ENCODE measurements at places on chromosomes 5 and 9.
A peak's percentile ranks its signal among the peaks of the same experiment; 100 is the strongest.

DNA sequence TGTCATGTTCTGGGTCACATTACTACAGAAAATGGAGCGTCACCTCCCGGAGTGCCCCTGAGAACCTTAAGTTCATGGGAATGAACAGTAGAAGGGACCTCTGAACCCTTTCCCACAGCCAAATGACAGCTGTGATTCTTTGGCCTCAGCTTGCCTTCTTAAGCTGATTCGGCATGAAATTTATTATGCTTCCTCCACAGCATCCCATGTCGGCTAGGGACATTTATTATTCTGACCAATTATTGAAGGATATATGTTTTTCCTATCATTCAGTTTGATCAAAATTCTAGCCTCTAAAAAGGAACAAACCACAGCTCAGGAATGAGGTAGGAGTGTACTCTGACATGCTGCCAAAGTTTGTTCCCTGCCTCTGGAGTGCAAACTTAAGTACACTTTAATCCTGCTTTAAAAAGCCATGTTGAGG lies 440.6 kb downstream of the CETN3 start:
- DNase-seq: peak; percentile 72

GRCh38 chr9:137310189-137311052 lies 8.3 kb upstream of the NRARP start:
- DNase-seq: no peak

DNA sequence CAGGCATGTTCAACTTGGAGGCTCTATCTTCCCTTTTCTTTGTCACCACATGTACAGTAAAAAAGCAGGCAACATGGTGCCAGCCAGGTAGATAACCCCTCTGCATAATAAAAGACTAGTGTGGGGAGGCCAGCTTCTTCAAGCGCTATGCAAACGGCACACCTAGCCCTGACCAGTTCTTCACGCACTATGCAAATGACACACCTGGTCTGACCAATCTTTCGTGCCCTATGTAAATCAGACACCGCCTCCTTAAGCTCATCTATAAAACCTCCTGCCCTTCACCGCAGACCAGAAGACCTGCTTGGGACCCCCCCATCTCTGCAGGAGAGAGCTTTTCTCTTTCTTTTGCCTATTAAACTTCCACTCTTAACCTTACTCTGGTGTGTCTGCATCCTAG lies 28.1 kb upstream of the UGCG start:
- DNase-seq: no peak

DNA sequence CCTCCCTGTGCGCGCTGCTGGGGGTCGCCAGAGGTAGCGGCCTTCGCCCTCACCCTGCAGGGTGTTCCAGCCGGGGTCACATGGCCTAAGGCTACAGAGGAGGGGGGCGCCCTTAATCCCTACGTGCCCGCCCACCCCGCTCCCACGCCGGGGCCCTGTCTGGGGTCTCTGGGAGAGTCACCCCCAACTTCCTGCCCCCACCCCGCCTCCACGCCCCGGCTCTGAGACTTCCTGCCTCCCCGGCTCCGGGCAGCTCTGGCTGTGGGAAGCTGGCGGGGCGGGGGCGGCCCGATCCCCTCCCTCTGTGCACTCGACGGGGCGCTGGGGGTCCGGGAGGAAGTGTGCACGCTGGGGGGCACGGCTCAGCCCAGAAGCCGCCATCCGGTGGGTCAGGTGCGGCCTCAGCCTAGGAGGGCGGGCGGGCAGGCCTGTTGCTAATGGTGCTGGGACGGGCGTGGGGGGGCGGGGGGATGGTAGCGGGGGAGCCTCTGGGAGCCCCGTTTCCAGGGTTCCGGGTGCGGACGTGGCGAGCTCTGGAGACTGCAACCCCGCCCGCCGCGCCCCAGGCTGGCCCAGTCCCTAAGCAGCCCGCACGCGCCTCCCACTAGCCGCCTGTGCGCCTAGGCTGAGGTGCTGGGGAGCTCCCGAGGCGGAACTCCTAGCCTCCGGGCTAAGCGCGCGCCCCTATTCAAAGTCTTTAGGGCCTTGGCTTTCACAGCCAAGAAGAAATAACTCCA lies 61.6 kb downstream of the CXXC5 start:
- DNase-seq: peak; percentile 28

DNA sequence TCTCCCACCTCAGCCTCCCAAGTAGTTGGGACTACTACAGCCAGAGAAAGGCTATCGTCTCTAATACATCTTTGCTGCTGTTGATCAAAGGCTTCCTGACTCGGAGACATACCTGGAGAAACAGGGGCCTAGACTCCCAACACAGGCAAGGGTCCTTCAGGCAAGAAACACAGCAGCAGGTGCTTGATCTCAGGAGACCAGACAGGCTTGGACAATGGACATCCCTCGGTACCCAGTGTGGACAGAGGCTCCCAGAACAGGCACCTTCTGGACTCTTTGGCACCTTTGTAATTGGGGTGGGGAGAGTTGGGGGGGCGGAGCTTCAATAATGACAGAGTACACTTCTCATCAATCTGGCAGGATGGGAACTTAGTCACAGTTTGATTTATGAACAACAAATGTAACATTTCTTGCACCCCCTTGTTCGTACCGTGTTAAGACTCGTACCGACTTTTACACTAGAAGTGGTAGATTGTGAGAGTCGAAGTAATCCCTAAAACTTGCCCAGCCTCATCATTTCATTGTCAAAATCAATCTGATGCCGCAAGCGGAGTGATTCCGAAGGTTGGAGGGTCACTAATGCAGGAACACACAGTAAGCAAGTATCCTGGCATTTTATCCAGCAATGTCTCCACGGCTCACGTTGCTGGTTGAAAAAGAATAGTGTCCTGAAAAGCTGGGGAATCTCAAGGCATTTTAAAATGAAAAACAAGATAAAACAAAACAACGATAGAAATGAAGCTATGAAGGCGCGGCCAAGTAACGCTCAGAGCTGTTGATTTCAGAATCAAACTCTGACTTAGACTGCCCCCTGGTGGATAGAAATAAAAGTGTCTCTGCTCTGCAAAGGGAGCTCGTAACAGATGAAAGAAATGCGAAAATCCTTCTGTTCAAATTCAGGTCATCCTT lies 46.4 kb upstream of the STK32A start:
- DNase-seq: peak; percentile 69

GRCh38 chr5:120354126-120354525 lies 110.0 kb upstream of the PRR16 start:
- DNase-seq: no peak

- DNase-seq: no peak
These were observed 63.5 kb downstream of the HMCN2 start for GRCh38 chr9:130329061-130329460.

DNA sequence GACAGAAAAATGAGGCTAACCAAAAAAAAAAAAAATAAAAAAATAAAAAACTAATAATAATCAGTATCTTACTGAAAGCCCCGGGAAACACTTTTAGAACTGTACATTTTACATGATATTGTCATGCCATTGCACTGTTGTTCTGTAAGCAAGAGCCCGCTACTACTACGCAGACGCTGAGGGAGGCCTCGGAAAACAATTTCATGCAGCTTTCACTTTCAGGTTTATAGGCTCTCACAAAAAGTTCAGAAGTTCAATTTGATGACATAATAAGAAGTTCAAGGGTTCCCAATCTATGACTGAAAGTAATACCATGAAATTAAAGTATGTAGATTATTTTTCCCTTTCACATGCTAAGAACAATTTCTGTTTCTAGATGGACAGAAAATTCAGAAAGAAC lies 318.3 kb upstream of the ITGA1 start:
- DNase-seq: no peak

DNA sequence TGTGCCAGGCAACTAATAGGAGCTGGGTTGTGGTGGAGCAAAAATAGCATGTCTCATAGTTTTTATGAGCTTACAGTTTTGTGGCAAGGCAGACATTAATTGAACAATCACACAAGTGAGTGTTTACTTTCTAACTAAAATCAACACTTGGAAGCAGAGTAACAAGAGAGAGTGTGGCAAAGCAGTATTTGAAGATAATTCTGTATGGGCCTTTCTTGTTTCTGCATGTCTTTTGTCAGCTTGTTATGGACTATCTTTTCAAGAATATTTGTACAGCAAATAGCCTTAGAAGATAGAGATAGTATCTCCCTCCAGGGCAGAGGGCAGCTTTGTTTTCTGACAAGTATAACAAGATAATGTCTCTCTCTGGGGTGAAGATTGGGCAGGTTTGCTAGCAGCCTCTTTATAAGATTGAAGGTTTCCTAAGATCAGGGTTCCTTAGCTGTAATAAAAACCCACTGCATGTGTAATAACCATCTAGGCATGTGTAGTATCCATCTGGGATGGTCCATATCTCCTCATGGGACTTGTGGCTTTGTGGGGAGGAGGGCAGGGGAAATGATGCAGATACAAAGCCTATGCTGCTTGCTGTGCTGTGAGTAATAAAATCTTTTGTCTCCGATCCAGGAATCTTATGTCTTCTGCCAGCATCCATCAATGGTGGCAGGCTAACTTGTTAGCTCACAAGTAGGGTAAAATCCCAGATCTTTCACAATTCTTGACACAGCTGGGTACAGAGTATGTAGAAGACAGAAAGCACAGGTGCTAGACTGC lies 479.9 kb downstream of the KDM4C start:
- peak; percentile 6 for DNase-seq

DNA sequence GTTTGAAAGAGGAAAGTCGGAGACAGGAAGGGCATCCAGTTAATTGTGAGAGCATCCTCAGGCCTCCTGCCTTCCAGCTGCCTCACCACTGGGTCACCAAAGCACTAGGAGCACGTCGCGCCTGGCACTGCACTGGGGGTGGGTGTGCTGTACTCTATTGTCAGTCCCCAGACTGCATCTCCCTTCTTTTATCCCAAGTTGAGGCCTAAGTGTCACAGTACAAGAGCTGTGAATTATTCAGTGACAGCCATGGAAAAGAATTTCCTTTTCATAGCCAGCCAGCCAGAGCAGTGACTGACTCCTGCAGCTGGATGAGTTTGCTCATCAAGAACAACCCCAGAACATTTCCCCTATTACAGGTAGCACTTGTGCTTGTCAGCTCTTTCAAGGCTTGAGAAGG lies 16.3 kb downstream of the CLTA start:
- DNase-seq: peak; percentile 50

DNA sequence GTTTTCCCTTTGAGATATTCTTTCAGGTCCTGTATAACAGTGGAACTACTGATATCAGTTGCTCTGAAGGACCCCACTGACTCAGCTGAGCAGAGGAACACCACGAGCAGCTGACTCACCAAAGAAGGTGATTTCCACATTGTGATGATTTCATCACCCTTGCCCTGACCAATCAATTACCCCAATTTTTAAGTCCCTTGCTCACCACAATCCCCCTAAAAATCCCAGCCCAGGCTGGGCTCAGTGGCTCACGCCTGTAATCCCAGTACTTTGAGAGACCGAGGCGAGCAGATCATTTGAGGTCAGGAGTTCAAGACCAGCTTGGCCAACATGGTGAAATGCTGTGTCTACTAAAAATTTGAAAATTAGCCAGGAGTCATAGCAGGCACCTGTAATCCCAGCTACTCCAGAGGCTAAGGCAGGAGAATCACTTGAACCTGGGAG lies 125.3 kb upstream of the ABCA1 start:
- peak; percentile 98 for DNase-seq

- no peak for DNase-seq
These were observed 301.4 kb downstream of the MLLT3 start for GRCh38 chr9:20320921-20321320.

DNA sequence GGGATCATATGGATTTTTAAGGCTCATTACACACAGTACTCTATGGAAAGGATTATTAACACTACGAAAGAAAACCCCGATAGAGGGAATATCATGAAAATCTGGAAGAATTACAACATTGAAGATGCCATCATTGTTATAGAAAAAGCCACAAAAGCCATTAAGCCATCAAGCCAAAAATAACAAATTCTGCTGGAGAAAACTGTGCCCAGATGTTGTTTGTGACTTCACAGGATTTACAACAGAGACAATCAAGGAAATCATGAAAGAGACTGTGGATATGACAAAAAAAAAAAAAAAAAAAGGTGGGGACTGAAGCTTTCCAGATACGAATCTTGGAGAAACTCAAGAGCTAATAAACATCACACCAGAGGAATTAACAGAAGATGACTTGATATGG lies 433.8 kb upstream of the CDH6 start:
- DNase-seq: no peak

- no peak for DNase-seq
These were observed 608.2 kb upstream of the DAB2 start for GRCh38 chr5:40033009-40033408.

GRCh38 chr5:145245354-145245753 lies 589.8 kb downstream of the PRELID2 start:
- peak; percentile 55 for DNase-seq

DNA sequence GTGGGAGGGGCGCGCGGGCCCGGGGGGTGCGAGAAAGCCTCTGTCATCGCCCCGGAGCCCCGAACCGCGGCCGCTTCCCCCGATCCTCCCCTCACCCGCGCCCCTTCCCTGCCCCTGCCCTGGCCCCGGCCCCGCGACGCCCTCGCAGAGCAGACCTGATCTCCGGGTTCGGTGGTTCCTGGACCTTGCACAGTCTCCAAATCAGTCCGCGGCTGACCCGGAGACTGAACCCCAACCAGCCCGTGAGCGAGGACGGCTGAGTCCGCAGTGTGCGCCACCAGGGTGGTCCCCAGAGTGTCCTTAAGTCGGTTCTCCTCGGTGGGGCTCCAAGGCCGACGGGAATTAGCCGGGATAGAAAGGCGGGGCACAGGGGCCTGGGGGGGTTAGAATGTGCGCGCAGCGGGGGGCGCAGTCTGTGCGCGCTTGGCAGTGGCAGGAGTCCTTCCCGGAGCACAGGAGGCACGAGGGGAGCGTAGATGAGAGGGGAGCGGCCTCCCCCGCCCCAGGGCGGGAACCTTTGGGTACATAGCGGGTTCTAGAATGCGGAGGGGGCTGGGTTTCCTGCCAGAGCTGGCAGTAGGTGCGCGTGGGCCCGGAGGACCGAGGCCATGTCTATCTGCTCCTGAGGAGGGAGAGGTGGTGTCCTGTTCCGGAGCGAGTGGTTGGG lies 779 bp downstream of the PKN3 start:
- no peak for DNase-seq

DNA sequence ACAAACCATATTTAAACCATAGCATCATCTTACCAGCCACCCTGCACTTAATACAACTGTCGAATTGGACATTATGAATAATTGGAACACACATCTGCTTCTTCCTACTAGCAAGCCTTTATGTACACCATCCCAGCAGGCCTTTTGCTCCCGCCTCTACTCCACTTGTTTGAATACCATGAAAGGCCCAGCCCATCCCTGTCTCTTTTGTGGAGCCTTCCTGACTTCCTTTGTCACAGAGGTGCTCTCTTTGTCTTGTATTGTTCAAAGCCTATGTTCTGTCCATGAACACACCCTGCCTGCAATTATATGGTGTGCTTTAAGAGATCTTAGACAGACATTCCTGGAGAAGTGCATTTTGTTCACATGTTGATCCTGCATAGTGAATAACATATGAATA lies 465.7 kb downstream of the DIRAS2 start:
- DNase-seq: no peak

GRCh38 chr5:153496835-153497234 lies 6.4 kb downstream of the GRIA1 start:
- peak; percentile 45 for DNase-seq

GRCh38 chr9:70412832-70413463 lies 1.5 kb downstream of the KLF9 start:
- DNase-seq: peak; percentile 81

GRCh38 chr5:43357067-43357466 lies 43.9 kb upstream of the HMGCS1 start:
- no peak for DNase-seq

GRCh38 chr5:146880966-146881365 lies 2.4 kb upstream of the PPP2R2B start:
- no peak for DNase-seq
